Astrocyte of the spinal cord (primary cell): ENCODE measurements at places on chromosomes 1 and 21.

DNA sequence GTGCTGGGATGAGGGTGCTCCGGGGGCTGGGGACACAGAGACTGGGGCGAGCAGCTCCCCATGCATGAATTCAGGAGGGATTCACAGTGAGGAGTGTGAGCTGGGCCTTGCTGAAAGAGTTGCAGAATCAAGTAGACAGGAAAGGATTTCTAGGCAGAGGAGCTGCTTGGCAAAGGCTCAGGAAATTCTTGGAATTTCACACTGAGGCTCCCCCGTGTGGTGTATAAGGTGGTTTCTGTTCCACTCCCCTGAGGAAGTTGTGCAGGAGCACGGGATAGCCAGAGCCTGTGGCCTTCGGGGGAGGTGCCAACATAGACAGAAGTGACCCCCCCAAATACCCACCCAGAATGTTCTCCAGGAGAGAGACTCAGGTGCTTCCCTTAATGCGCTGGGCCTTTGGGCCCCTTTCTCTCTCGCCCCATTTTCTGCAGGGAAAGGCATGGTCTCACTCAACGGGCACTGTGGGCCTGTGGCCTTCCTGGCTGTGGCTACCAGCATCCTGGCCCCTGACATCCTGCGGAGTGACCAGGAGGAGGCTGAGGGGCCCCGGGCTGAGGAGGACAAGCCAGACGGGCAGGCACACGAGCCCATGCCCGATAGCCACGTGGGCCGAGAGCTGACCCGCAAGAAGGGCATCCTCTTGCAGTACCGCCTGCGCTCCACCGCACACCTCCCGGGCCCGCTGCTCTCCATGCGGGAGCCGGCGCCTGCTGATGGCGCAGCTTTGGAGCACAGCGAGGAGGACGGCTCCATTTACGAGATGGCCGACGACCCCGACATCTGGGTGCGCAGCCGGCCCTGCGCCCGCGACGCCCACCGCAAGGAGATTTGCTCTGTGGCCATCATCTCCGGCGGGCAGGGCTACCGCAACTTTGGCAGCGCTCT, 58.5 kb upstream of the ACTL8 start:
- peak; percentile 74 for DNase-seq

GRCh38 chr1:159952932-159953331, 1.1 kb downstream of the SLAMF9 start:
- no peak for DNase-seq

GRCh38 chr1:161866241-161866640, 100.1 kb downstream of the ATF6 start:
- no peak for DNase-seq

- DNase-seq = no peak
Observed at GRCh38 chr1:54500107-54500431, 48.0 kb upstream of the ACOT11 start.

DNA sequence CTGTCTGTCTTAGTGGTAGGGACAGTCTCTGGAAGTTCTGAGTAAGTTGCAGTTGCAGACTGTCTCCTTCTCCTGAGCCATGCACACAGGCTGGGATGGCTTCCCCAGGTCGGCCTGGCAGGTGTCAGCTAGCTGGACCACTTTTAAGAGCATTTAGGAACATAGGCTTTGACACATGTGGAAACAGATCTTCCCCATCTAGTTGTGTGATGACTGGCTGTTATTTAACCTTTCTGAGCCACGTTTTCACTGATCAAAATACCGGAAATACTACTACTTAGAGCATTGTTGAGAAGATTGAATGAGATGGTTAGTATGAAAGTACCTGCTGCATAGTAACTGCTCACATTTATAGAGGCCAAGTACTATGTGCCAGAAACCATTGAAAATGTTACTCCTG, 6.2 kb upstream of the MAPKAPK2 start:
- DNase-seq = no peak

DNA sequence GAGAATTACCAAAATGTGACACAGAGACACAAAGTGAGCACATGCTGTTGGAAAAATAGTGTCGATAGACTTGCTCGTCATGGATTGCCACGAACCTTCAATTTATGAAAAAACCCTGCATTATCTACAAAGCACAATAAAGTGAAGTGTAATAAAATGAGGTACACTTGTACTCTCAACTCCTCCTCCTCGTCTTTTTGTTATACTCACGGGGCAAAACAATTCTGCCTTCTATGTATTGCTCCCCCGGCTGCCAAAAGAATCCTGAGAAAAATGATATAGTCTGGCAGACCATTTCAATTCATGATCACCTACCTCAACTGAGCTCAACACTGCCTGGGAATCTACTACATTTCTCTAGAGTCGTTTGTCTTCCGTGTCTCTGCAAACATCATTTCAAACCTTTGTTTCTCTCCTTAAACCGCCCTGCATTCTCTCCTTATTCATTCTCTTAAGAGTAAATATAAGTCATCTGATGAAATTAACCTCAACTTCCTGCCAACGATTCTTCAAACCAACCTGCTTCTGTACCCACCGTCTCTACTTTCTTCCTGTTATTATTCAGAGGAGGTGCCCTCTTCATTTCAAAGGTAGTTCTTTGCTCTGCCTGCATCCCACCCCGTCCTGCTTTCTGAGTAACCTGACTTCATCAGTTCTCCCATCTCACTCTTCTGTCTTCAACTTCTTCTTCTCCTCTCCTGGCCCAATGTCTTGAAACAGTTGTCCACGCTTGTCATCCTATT, 12.9 kb upstream of the IL19 start:
- no peak for DNase-seq

DNA sequence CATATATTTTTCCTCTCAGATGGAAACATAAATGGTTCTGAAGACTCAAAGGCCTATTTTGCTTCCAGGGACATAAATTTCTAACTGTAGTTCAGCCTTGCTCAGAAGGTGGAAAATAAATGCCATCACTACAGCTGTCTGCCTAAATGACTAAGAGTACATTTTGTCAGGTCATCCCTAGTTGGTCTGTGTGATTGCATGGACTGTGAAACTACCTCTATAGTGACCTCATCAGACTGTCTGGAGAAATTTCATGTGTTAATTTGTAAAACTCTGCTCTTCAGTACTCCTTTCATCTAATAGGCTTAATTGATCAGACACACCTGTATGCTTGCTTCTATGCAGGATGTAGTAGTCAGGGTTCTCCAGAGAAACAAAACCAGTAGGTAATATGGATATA, 886.9 kb downstream of the AMY1C start:
- no peak for DNase-seq

- no peak for DNase-seq
Observed at GRCh38 chr1:199242601-199243000, 603.8 kb downstream of the PTPRC start.

- DNase-seq = no peak
Observed at GRCh38 chr1:223825767-223826748, 19.7 kb downstream of the TP53BP2 start.

DNA sequence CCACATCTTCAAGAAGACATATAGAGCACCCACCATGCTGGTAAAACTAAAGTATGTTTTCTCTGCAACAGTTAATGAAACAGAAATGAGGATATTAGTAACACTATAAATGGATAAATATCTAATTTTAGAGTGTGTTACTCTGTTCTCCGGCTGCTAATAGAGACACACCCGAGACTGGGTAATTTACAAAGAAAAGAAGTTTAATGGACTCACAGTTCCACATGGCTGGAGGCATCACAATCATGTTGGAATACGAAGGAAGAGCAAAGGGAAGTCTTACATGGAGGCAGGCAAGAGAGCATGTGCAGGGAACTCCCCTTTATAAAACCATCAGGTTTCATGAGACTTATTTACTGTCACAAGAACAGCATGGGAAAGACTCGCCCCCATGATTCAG, 287.2 kb downstream of the SRGAP2C start:
- no peak for DNase-seq

DNA sequence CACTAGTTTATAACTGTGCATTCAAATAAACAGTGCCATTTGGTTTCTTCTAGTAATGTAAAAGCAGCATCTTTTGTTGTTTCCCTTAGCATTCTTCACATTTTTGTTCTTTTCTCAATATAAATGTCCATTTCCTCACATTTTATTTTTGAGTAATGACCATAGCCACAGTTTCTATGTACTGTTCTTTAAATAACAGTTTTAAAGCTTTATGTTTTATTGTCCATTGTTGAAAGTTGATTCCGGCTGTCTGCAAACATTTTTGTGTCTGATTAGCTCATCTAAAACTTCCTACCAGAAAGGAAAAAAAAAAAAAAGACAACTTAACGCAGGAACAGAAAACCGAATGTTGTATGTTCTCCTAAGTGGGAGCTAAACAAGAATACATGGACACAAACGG, 139.7 kb downstream of the MAGI3 start:
- no peak for DNase-seq

DNA sequence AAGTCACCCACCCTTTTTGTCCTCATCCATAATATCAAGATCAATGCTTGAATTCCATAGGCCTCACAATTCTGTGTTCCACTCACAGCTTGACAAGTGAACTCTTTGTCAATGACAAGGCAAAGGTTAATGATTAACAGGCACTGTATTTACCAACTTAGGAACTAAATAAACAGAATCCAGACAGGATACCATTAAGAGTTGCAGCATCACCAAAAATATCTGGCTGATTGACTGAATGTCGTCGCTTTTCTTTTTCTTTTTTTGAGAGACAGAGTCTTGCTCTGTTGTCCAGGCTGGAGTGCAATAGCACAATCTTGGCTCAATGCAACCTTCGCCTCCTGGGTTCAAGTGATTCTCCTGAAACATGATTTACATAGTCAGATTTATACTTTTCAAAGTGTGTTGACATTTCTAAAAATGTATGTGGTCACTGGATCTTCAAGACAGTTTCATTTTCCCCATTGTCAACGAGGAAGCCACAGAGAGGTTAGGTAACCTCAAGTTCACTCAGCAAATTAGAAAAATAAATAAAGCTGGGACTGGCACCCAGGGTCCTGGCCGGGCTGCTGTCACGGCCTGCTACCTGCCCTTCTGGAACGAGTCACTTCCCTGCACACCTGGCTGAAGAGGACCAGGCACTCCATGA, 81.0 kb downstream of the PDE9A start:
- DNase-seq = no peak

GRCh38 chr1:74570797-74571492, 58.5 kb upstream of the LRRC53 start:
- no peak for DNase-seq

DNA sequence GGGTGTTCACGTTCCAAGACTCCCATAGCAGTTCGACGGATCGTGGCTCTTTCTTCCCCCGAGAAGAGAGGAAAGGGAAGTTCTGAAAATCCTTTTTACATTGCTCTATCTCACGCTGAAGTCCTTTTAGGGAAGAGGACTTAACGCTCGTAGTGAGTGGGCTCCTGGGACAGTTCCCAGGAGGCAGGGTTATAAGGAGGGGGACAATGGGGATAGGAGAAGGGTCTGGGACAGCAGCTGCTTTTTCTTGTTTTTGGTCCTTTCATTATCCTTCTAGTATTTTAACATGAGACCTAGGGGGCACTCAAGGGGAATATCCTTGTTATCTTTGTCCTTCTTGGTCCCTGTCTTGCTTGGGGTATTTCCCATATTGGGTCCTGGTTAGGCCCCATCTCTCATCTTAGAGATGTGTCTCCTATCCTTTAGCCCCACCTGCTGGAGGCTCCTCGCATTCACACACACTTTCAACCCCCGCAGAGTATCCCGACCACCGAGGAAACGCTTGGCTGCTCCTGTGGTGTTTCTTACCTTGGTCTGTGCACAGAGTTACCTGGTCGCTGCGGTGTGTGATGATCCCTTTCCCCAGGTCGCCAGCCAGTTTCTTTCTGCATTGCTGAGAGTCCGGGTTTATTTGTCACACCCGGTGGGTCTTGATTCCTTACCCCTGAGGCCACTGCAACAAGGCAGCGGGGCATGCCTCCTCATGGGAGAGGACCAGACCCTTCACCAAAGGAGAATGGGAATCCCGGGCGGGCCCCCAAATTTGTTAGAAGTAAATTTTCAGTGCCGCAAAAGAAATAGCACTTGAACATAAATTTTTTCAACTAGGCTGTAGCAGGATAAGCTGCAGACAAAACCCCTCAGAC, 29.7 kb downstream of the SCCPDH start:
- peak; percentile 38 for DNase-seq

DNA sequence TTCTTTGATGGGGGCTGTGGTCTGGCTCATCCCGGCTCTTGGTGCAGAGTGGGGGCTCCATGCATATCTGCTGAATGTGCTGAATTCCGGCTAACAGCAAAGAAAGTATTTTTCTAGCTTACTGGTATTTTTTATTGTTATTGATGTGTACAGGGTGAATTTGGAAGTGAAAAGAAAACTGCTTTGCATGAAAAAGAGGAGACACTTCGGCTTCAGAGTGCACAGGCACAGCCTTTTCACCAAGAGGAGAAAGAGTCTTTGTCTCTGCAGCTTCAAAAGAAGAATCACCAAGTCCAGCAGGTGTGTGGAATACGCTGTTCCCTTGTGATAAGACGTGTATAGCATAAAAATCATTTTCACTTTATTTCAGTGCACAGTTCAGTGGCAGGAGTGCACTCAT, 57.6 kb downstream of the PCNT start:
- no peak for DNase-seq

DNA sequence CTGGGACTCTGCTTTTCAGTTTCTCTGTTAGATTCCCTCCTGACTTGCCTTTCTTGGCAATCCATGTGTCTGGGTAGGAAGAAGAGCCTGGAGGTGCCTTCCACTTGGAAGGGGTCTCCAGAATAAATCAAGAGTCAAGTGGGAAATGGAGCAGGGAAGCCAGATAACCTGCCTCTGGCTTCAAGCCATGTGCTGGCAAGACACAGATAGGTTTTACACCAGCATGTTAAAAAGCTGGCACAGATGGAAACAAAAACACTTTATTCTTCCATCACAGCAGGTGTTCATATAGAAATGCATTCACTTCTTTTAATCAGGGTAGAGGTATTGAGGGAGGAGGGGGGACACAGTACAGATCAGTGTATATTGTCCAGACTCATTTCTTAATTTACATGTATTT, 356.9 kb upstream of the RUNX1 start:
- DNase-seq = no peak

DNA sequence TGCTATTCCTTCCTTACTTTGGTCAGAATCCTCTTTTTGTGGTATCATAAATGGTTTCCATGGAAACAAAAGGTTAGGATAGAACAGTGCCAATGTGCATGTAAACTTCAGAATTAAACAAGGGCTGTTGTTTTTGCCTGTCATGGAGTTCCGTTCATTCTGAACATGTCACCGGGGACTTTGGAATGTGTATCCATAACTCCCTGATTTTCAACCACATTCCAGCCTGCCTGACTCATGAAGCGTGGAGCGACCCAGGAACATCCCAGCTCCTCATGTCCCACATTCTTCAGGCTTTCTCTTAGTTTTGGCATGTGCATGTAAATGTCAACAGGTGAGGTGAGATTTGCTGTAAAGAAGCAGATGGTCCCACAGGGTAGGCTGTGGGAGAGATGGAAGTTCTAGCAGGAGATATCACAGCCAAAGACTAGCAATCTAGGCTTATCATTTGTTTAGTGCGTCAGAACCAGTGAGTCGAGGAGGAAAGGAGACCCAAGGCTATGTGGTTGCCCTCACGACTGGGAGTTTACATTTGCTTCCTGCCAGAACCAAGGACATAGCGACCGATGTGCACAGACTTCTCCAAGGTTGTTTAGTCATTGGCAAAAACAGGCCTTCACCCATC, 23.0 kb upstream of the DNAJC11 start:
- DNase-seq = peak; percentile 58

DNA sequence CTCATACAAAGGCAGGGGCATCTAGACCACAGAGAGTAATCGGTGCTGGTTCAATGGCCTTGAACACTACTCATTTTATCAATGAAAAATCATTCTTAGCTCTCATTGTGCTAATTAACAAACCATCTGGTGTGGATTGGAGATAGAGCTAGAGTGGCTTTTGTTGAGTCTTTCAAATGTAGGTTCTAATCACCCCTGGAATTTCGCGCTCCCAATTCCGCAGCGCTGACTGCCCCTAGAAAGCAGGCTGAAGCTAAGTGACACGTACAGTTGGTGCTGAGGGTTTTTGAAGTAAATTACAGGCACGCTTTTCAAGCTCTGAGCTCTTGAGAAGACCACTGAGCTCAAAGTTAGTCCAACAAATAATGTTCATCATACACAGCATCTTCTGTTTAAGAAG, 31.2 kb upstream of the CA6 start:
- DNase-seq = no peak
